ENCODE measurements at places on chromosomes 6 and 20.
A peak's percentile ranks its signal among the peaks of the same experiment; 100 is the strongest.

DNA sequence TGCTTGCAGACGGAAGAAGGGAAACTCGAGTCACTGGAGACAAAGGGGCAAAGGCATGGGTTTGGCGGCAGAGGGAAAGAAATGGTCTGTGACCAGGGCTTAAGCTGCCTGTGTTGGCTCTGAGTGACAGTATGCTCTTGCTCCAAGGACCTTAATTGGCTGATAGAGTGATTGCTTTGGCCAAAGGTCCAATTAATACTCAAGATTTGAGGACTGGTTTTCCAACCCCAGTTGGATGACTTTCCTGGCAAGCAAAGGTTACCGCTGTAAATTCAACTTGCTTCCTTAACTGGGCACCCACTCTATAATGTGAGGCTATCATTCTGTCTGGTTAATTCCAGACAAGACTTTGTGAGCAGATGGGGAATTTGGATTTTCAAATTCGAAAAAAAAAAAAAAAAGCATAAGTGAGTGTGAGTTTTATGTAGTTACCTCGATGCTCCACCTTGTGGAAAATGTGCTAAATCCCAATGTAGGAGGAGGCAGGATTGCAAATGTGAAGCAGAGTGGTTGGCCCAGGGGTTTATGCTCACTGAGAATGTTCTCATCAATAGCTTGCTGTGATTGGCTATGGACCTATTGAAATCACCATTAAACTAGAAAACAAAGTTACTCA is 150.7 kb upstream of the GMDS start:
- no peak for DNase-seq

- peak; percentile 43 for DNase-seq
These were observed 512.7 kb upstream of the ZNF337 start for GRCh38 chr20:26209171-26209941.

- no peak for DNase-seq
These were observed 442.1 kb downstream of the BCKDHB start for GRCh38 chr6:80548532-80548931.

GRCh38 chr6:82959385-82959941 is 106.2 kb downstream of the UBE3D start:
- DNase-seq: peak; percentile 45

DNA sequence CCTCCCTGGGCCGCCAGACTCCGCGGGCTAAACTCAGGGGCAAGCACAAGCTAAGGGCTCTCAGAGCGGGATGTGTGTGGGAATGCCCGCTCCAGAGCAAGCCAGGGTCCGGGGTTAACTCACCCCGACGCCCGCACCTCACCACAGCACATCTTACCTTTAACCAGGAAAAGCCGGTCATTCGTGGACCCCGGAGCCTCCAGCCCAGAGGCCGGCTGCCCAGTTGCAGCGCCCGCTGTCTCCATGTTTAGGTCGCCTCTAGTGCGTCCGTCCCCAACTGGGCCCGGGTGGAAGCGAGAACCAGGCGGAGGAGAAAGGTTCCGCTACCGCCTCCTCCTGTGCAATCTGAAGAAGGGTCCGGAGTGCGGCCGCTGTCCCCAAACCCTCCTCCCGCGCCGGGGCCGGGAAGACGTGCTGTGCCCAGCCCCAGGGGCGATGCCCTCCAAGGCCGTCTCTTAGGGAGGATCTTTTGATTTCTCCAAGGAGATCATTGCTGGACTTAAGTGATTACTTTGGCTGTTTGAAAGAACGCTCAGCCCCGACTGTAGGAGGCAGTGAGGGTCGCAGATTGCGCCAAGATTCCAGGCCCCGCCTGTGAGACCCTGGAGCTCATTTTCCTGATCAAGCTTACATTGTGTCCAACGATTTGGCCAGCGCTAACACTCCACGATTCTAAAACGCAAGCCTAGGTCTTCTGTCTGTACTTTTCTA is at the start of gene TMEM242:
Gene TMEM242 (minus strand): TSS at position 265 of the 711 bp plus-strand sequence. CDS start 20 bp downstream, at position 245.
- DNase-seq: peak; percentile 95

- no peak for DNase-seq
These were observed 5.7 kb downstream of the HELZ2 start for GRCh38 chr20:63568170-63568981.

GRCh38 chr6:10163203-10163962 is 251.5 kb downstream of the TFAP2A start:
- DNase-seq: no peak

DNA sequence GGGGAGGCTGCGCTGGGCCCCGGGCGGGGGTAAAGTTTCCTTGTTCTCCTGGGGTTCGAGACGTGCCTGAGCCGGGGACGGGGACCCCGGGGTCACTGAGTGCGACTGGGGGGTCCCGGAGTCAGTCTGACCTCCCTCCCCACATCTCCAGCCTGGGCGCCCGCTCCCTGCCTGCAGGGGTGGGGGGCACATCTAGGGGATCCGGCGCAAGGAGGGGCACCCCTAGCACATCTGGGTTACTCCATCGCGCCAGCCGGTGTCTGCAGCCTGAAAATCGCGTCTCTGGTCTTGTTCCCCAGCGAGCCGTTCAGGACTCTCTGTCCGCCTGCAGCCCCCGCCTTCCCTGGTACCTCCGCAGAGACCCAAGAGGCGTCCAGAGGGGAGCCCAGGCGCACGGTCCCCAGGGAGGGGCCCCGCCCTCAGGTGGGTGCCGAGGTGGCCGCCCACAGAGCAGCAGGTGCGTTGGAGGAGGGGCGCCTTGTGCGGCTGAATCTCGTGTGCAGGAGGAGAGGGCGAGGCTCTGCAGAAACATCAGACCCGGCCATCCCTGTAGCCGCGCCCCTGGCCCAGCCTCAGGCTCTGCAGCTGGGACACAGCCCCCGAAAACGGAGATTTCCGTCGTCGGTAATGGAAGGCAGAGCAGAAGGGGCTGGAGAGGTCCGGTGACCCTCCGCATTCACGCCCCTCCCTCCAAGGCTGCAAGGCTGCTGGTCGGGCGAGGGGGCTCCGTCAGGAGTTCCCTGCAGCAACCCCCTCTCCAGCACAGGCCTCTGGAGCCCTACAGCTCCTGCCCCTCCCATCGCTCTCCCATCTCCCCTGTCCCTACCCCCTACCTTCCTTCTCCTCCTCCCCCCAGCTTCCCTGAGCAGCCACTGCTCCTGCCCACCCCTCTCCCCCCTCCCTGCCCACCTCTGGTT is 628 bp upstream of the CHRNA4 start:
- DNase-seq: peak; percentile 67

GRCh38 chr6:137870308-137870644 is 3.2 kb downstream of the TNFAIP3 start:
- DNase-seq: no peak

DNA sequence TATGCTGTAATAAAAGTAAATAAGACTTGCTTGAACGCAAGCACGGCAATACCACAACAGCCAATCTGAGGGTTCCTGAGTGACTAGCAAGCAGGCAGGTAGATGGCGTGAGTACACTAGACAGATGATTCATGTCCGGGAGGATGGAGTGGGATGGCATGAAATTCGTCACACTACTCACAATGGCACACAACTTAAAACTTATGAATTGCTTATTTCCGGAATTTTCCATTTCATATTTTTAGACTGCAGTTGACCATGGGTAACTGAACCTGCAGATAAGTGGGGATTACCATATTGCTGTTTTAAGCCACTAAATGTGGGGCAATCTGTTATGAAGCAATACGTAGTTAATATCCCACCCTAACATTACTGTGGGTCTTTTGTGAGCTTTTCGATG is 93.6 kb upstream of the NFATC2 start:
- DNase-seq: no peak
